ENCODE measurements at places on chromosomes 12 and 14. TPM values are rescaled to one million over a fixed set of nuclear protein-coding genes. Genes with fewer than 3 reads are reported as not detected.
A peak's percentile ranks its signal among the peaks of the same experiment; 100 is the strongest.

- no peaks in the 10 kb centered on the region for H3K4me1 ChIP-seq
- H3K27me3 ChIP-seq, result no peaks in the 10 kb centered on the region
- no peak overlapping the region for H3K4me3 ChIP-seq
Measured at GRCh38 chr12:82833481-82833880, 146.8 kb downstream of the TMTC2 start.

GRCh38 chr12:57611108-57611826 is at the start of gene ARHGEF25:
TSS of gene ARHGEF25 (plus strand) at chr12:57611435. CDS start at chr12:57611895, 460 bp downstream.
- H3K4me1 ChIP-seq, result peaks cover 9% of the 10 kb centered on the region
- peaks cover 36% of the 10 kb centered on the region for H3K27me3 ChIP-seq
- H3K36me3 ChIP-seq, result no peaks in the 10 kb centered on the region

DNA sequence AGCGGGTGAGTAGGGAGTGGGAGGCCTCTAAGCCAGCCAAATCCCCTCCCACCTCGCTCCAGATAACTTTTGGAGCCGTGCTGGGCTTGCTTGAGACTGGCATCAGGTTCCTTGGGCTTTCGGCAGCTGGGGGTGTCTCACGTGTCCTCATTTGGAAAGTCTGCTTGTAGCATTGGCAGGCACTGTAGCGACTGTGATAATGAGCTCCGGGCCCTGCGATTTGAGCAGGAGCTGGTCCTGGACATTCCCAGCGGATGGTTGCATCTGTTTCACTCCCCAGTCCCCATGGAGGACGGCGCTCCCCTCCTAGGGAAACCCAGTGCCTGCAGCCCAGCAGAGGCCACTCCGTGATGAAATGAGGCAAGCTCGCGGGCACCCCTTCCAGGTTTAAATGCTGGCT is 49.4 kb downstream of the DGLUCY start:
- no peaks in the 10 kb centered on the region for H3K4me1 ChIP-seq
- H3K27me3 ChIP-seq, result no peaks in the 10 kb centered on the region
- H3K27ac ChIP-seq, result no peak overlapping the region
- peaks cover 22% of the 10 kb centered on the region for H3K36me3 ChIP-seq
- H3K4me3 ChIP-seq, result no peak overlapping the region
- DNase-seq, result no peak

DNA sequence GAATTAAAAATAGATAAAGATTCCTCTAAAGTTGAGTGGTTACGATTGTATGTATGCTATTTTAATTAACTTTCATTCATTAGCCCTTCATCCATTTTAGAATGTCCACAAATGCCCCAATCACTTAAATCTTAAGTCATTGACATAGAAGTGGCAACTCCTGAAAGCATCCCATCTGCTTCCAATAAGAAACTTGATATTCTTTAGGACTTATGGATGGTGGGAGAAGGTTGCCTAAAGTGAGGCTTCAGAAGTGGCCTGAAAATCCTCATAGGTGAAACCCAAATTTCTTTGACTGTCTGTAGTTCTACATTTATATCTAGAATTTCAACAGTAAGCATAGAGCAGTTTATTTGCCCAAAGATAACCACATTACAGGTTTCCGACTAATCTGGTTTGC is 161.7 kb upstream of the HMGA2 start:
- peaks cover 11% of the 10 kb centered on the region for H3K36me3 ChIP-seq
- peaks cover 18% of the 10 kb centered on the region for H3K4me1 ChIP-seq
- H3K27me3 ChIP-seq, result peaks cover 42% of the 10 kb centered on the region
- DNase-seq, result no peak
- H3K27ac ChIP-seq, result no peak overlapping the region

The CD69 gene
- 143 TPM for total RNA-seq

The EIF2B2 gene
- 55.6 TPM for total RNA-seq

- H3K36me3 ChIP-seq, result peaks cover 2% of the 10 kb centered on the region
Measured at GRCh38 chr12:93819050-93819491, 141.9 kb downstream of the CRADD start.

DNA sequence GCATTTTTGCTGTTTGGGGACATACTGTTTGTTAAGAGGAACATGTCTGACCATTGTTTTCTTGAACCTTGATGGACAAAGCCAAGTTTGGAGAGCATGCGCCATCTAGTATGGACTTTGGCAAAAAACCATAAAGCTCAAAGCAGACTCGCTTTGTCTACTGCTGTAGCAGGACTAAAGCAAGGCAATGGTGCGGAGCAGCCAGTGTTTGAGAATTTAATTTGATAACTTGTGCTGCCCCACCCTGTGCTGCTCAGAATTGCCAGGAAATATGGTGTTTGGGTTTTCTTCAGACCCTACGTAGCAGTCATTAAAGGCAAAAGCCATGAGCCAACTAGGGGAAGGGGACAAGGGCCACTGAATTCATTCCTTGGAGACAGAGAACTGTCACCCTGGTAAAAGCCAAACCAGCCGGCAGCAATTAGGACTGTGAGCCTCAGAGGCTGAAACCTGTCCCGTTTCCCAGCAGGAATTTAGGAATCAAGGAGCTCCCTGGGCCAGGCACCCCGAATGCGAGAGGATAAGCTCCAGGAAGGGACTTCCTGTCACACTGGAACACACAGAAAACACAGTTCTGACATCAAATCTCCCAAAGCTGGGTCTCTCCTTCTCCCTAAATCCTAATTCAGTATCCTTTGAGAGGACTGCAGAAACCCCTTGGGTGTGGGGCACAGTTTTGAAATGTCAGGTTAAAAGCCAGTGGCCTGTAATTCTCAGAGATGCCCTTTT is 1.1 kb downstream of the AVIL start:
- no peak overlapping the region for H3K4me3 ChIP-seq
- DNase-seq, result no peak
- H3K36me3 ChIP-seq, result peaks cover 4% of the 10 kb centered on the region
- no peaks in the 10 kb centered on the region for H3K27me3 ChIP-seq
- H3K4me1 ChIP-seq, result peaks cover 1% of the 10 kb centered on the region

The RIMKLB gene
- total RNA-seq, result 7.1 TPM

The SOX5 gene
- not detected for total RNA-seq

The MAP1LC3B2 gene
- 0.74 TPM for total RNA-seq

GRCh38 chr14:61341275-61342206 is 20.2 kb downstream of the PRKCH start:
- H3K4me3 ChIP-seq, result peak overlapping the region; percentile 68
- peaks cover 68% of the 10 kb centered on the region for H3K36me3 ChIP-seq
- no peak for DNase-seq
- H3K27ac ChIP-seq, result peak overlapping the region; percentile 95
- H3K27me3 ChIP-seq, result no peaks in the 10 kb centered on the region

GRCh38 chr14:66247662-66248193 is 238.4 kb upstream of the CCDC196 start:
- H3K27ac ChIP-seq, result no peak overlapping the region
- no peaks in the 10 kb centered on the region for H3K27me3 ChIP-seq
- no peaks in the 10 kb centered on the region for H3K36me3 ChIP-seq
- no peak for DNase-seq
- H3K4me3 ChIP-seq, result no peak overlapping the region

The EIF2S1 gene
- total RNA-seq, result 302 TPM

The TBX5 gene
- total RNA-seq, result not detected

The TAS2R13 gene
- 0.12 TPM for total RNA-seq

GRCh38 chr12:39835517-39836489 is 216.2 kb upstream of the ABCD2 start:
- no peaks in the 10 kb centered on the region for H3K27me3 ChIP-seq
- H3K4me3 ChIP-seq, result no peak overlapping the region
- peaks cover 2% of the 10 kb centered on the region for H3K36me3 ChIP-seq
- no peaks in the 10 kb centered on the region for H3K4me1 ChIP-seq
- H3K27ac ChIP-seq, result no peak overlapping the region

DNA sequence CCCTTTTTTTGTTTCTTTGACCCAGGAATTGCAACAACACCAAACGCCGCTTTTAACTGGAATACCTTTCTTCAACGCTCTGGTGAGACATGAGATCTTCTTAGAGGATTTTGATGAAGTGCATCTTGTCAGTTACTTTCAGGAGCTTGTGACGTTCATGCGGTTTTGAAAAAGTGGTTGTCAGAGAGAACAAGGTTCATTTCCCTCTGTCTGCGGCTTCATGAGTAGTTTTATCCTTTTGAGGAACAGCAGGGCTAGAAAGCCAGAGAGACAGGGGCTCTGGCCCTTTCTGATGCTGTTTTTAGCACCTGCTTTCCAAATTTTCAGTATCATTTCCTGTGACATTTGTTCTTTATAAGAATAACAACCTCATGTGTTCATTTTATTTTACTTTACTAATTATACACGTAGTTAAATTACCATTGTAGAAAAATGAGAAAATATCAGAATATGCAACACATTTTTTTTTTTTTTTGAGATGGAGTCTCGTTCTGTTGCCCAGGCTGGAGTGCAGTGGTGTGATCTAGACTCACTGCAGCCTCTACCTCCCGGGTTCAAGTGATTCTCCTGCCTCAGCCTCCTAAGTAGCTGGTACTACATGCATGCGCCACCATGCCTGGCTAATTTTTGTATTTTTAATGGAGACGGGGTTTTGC is 61.8 kb downstream of the GLT1D1 start:
- no peak overlapping the region for H3K4me3 ChIP-seq
- peaks cover 48% of the 10 kb centered on the region for H3K4me1 ChIP-seq

The PAX9 gene
- total RNA-seq, result not detected

DNA sequence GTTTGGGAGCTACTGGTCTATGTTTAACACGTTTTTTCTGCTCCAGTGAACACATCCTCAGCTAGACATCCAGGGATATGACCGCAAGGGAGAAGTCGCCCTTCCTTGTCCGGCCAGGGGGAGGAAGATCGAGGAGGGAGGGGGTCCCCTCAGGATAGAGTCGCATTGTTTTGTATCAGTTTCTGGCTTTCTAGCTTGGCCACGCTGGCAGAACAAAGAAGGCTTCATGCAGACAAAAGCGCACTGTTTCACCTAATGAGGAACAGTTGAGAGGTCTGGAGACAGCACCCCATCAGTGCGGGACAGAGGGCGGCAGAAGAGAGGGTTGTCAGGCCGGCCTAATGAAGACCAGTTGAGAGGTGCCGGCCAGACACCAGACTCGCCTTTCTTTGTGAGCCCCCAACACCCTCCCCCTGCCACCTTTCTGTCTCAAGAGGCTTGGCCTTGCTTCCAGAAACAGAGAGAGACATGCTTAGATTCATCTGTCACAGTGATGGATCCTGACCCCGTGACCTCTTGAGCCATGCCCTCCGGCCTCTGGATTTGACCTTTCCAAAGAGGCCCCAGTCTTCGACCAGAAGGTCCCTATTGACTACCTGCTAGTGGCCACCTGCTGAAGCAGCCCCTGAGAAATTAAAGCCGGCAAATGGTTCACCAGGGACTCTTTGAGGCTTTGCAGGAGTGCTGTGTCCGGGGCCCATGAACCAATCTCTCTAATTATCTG is 254.7 kb upstream of the TBX3 start:
- no peak overlapping the region for H3K27ac ChIP-seq
- peaks cover 8% of the 10 kb centered on the region for H3K27me3 ChIP-seq
- H3K4me3 ChIP-seq, result no peak overlapping the region
- no peaks in the 10 kb centered on the region for H3K4me1 ChIP-seq
- no peaks in the 10 kb centered on the region for H3K36me3 ChIP-seq

- H3K4me1 ChIP-seq, result no peaks in the 10 kb centered on the region
- no peak overlapping the region for H3K27ac ChIP-seq
- H3K4me3 ChIP-seq, result no peak overlapping the region
- peaks cover 11% of the 10 kb centered on the region for H3K27me3 ChIP-seq
Measured at GRCh38 chr14:76664790-76665189, 96.5 kb upstream of the VASH1 start.

GRCh38 chr14:35438910-35439713 is 34.6 kb upstream of the NFKBIA start:
- no peaks in the 10 kb centered on the region for H3K27me3 ChIP-seq
- no peak for DNase-seq

The RPGRIP1 gene
- 0.08 TPM for total RNA-seq

- H3K27me3 ChIP-seq, result peaks cover 10% of the 10 kb centered on the region
- no peaks in the 10 kb centered on the region for H3K36me3 ChIP-seq
- no peak for DNase-seq
Measured at GRCh38 chr12:5473783-5474116, 41.8 kb downstream of the NTF3 start.

GRCh38 chr12:95102916-95103671 is 29.7 kb upstream of the NR2C1 start:
- H3K4me3 ChIP-seq, result no peak overlapping the region
- H3K27ac ChIP-seq, result peak overlapping the region; percentile 59
- H3K27me3 ChIP-seq, result no peaks in the 10 kb centered on the region
- peak; percentile 18 for DNase-seq

GRCh38 chr14:100737526-100737925 is 10.8 kb downstream of the DLK1 start:
- no peak overlapping the region for H3K27ac ChIP-seq
- peaks cover 5% of the 10 kb centered on the region for H3K27me3 ChIP-seq
- no peaks in the 10 kb centered on the region for H3K36me3 ChIP-seq
- no peaks in the 10 kb centered on the region for H3K4me1 ChIP-seq

DNA sequence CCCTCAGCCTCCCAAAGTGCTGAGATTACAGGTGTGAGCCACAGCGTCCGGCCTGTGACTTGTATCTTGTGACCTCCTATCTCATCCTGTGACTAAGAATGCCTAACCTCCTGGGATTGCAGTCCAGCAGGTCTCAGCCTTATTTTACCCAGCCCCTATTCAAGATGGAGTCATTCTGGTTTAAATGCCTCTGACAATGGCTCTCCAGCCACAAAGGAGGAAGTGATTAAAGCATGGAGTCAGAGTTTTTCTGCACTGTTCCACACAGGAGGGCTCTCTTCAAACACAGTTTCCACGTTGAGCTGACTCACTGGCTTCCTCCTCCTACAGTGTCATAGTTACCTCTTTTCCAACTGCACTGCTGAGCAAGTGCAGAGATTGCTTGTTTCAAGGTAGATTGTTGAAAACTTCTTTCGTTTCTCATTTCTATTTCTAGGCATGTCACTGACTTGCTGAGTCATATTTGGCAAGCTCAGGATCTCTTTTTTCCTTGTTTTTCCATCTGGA is 383.8 kb downstream of the PCNX1 start:
- H3K36me3 ChIP-seq, result no peaks in the 10 kb centered on the region
- peaks cover 14% of the 10 kb centered on the region for H3K4me1 ChIP-seq
- H3K27ac ChIP-seq, result peak overlapping the region; percentile 74
- H3K4me3 ChIP-seq, result no peak overlapping the region
- H3K27me3 ChIP-seq, result no peaks in the 10 kb centered on the region

- peaks cover 11% of the 10 kb centered on the region for H3K27me3 ChIP-seq
- H3K36me3 ChIP-seq, result no peaks in the 10 kb centered on the region
- no peaks in the 10 kb centered on the region for H3K4me1 ChIP-seq
Measured at GRCh38 chr12:113030875-113031525, 25.5 kb upstream of the DTX1 start.

- H3K4me1 ChIP-seq, result no peaks in the 10 kb centered on the region
- DNase-seq, result no peak
- H3K27ac ChIP-seq, result no peak overlapping the region
- H3K36me3 ChIP-seq, result no peaks in the 10 kb centered on the region
- no peaks in the 10 kb centered on the region for H3K27me3 ChIP-seq
- no peak overlapping the region for H3K4me3 ChIP-seq
Measured at GRCh38 chr12:19960527-19960926, 407.8 kb upstream of the PDE3A start.
